ENCODE measurements at places on chromosomes 7 and 10. TPM values are rescaled to one million over a fixed set of nuclear protein-coding genes. Genes with fewer than 3 reads are reported as not detected.
A peak's percentile ranks its signal among the peaks of the same experiment; 100 is the strongest.

- DNase-seq, result no peak
Measured at GRCh38 chr10:127300868-127301321, 104.5 kb upstream of the INSYN2A start.

- DNase-seq, result no peak
Measured at GRCh38 chr7:38929460-38930171, 20.6 kb upstream of the VPS41 start.

GRCh38 chr10:132892004-132892403 is 50.4 kb downstream of the CFAP46 start:
- peak; percentile 53 for DNase-seq

PITX3 gene
- total RNA-seq, result under 0.01 TPM

LRIT1 gene
- not detected for total RNA-seq

AGMO gene
- total RNA-seq, result not detected

OIT3 gene
- total RNA-seq, result under 0.01 TPM

NODAL gene
- total RNA-seq, result not detected
